Activated CD4-positive, alpha-beta T cell treated with anti-CD3 and anti-CD28 coated beads for 1 hour (primary cell): ENCODE measurements at places on chromosomes 7 and 10.

- DNase-seq, result no peak
These were observed 10.7 kb upstream of the AKR1B1 start for GRCh38 chr7:134469622-134470021.

DNA sequence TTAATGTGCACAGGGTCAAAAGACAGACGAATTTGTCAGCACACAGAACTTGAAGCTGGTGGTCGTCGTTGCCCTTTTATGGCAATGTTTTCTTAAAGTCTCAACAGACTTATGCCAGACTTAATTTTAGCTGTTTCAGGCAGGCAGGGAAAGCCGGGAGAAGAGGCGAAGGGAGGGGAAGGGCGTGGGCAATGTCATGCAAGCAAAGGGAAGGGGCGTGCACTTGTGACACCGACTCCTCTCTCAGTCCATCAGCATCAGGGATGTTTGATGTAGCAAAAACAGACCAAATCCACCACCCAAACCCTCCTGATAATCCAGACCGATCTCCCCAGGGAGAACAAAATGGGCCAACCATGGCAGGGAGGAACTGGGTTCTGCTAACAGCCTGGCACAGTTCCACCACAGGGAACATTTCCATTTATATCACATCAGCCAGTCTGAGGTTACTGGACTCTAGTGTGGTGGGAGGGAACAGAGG, 118.1 kb upstream of the RHEB start:
- DNase-seq, result no peak

DNA sequence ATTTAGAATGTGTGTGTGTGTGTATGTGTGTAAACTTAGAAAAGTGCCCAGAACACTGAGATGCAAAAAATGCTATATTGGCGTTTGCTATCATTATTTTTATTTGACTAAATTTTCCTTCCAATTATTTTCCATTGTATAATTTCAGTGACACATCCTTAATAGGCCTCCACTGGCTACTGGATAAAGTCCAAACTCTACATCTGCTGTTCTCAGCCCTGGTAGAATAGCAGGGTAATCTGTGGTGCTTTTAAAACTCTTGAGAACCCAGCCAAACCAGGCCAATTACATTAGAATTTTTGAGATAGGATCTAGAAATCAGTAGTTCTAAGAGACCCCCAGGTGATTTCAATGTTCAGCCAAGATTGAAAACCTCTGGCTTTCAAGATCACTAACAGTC, 66.4 kb downstream of the ZNF503 start:
- DNase-seq, result no peak

DNA sequence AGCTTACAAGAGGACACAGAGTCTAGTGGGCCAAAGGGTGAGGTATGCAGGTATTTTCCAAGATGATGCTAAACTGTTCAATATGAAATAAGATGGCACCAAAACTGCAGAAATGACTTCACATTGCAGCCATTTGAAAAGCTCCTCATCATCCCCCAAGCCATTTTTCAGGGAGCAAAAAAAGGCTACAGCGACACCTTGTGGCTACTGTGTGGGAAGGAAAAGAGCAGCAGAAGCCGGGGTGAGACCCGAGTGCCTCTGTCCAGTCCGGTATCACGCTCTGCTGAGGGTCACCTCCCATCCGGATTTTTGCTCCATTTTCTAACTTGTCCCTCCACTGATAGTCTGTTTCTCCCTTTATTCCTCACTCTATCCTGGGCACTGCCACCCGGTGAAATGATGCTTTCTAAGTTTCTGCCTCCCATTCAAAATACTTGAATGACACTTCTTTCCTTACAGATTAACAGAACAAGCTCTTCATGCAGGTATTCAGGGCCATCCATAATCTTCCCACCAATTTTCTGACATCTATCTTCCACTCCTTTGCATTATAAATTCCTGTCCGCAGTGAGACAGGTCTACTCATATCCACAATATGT, 220.2 kb downstream of the DGKI start:
- no peak for DNase-seq

- DNase-seq, result no peak
These were observed 127.8 kb downstream of the ICA1 start for GRCh38 chr7:8134089-8134733.

DNA sequence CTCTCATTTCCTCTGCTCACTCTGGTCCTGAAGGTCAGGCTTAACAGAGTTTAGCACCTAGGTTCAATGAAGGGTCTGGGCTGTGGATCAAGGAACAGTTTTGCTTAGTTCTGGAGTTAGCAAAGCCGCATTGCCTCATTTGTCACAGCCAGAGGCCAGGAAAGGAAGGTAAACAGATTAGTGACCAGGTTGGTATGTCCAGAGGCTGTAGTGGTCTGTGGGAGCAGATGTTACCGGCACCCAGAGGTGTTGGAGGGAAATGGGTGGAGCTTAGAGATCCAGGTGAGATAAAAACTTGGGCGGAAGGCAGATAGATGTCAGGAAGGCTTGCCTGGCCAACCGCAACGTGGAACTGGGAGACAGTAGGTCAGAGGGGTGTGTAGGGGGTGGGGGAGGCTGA, 36.6 kb upstream of the ZMIZ2 start:
- no peak for DNase-seq

- no peak for DNase-seq
These were observed 5.2 kb upstream of the PRDX3 start for GRCh38 chr10:119183664-119184412.
